SJCRH30 (cell line): ENCODE measurements at places on chromosomes 3 and 15. TPM values are rescaled to one million over a fixed set of nuclear protein-coding genes. Genes with fewer than 3 reads are reported as not detected.

- no peak overlapping the region for H3K4me3 ChIP-seq
- no peaks in the 10 kb centered on the region for H3K27me3 ChIP-seq
- H3K27ac ChIP-seq: no peak overlapping the region
- H3K4me1 ChIP-seq: peaks cover 34% of the 10 kb centered on the region
Observed at GRCh38 chr3:58047826-58048225, 39.6 kb downstream of the FLNB start.

DNA sequence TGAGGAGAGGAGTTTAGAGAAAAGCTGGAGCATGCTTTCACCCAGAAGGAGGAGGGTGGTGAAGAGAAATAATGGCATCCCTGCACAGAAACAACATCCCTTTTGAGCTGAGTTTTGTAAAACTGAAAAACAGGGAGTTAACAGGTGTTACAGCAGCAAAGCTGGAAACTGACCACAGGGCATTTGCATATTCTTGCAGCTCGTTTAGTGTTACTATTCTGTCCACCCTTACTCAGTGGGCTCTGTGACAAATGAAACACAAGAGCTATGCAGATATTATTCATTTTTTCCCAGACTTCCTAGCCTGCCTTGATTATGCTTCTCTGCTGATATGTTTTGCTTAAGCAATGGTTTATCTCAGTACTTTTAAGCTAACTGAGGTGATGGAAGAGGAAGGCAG, 272.0 kb downstream of the NEK10 start:
- no peak overlapping the region for H3K27ac ChIP-seq
- H3K36me3 ChIP-seq: no peaks in the 10 kb centered on the region
- no peaks in the 10 kb centered on the region for H3K27me3 ChIP-seq
- H3K4me3 ChIP-seq: no peak overlapping the region
- no peak for DNase-seq
- H3K4me1 ChIP-seq: no peaks in the 10 kb centered on the region

- no peak for DNase-seq
- no peaks in the 10 kb centered on the region for H3K27me3 ChIP-seq
- H3K4me1 ChIP-seq: no peaks in the 10 kb centered on the region
Observed at GRCh38 chr3:43389388-43390254, 103.3 kb downstream of the SNRK start.

DNA sequence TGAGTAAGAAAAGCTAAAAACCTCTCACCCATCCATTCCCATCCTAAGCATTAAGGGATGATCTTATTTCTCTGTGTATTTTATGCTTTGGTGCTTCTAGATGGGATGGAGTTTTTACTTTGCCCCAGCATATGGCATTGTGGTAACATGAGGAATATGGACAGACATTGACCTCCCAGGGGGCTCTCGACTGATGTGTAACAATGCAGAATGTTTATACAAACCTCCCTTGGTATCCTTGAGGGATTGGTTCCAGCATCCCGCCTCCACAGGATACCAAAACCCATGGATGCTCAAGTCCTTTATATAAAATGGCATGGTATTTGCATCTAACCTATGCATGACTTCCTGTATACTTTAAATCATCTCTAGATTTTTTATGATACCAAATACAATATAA, 21.6 kb downstream of the PDIA5 start:
- DNase-seq: no peak
- no peak overlapping the region for H3K27ac ChIP-seq
- peaks cover 59% of the 10 kb centered on the region for H3K4me1 ChIP-seq
- peaks cover 8% of the 10 kb centered on the region for H3K36me3 ChIP-seq

GRCh38 chr3:124395162-124395561, 335.1 kb upstream of the UMPS start:
- H3K27ac ChIP-seq: no peak overlapping the region
- H3K27me3 ChIP-seq: no peaks in the 10 kb centered on the region
- no peak for DNase-seq
- peaks cover 32% of the 10 kb centered on the region for H3K4me1 ChIP-seq

Gene LOXL1
- total RNA-seq: 31.3 and 33.3 TPM in 2 replicates

DNA sequence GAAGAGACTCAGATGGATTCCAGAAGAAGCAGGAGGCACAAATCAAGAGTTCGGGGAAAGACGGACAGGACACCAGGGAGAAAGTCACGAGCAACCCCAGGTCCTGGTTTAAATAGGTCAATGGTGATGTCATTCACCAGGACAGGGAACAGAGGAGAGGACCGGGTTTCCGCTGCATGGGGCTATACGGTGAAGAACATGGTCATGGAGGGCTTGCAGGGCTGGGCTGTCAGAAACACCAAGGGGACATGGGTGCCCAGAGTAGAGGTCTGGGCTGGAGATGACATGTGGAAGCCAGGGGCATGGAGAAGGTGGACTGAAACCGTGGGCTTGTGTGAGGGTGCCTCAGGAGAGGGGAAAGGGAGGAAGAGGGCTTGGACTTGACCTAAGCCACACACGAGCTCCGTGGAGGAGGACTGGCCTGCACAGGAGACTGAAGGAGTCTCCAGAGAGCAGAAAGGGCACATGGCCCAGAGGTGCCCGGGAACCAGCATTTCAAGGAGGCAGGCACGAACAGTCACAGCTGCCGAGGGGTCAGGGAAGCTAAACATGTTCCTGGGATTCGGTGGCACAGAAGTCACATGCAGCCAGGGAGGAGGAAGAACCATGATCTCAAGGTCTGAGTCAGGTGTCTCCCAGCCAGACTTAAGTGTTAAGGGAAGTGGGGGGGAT, 54.2 kb upstream of the RPL32 start:
- H3K4me3 ChIP-seq: no peak overlapping the region
- no peak overlapping the region for H3K27ac ChIP-seq
- no peaks in the 10 kb centered on the region for H3K4me1 ChIP-seq
- H3K36me3 ChIP-seq: no peaks in the 10 kb centered on the region
- no peaks in the 10 kb centered on the region for H3K27me3 ChIP-seq
